ENCODE measurements at places on chromosomes 1 and 21. TPM values are rescaled to one million over a fixed set of nuclear protein-coding genes. Genes with fewer than 3 reads are reported as not detected.

DNA sequence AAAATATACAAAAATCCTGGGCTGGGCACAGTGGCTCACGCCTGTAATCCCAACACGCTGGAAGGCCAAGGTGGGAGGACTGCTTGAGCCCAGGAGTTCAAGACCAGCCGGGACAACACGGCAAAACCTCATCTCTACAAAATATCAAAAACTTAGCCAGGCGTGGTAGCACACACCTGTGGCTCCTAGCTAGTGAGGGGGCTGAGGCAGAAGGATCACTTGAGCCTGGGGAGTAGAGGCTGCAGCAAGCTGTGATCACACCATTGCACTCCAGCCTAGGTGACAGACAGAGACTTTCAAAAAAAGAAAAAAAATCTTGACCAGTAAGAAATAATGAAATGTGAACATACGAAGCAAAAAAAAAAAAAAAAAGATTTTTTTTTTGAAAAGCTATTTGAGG, 52.1 kb downstream of the ARID4B start:
- no peak overlapping the region for H3K27ac ChIP-seq
- H3K36me3 ChIP-seq = peaks cover 7% of the 10 kb centered on the region
- peaks cover 41% of the 10 kb centered on the region for H3K4me1 ChIP-seq
- no peak overlapping the region for H3K4me3 ChIP-seq
- DNase-seq = no peak

DNA sequence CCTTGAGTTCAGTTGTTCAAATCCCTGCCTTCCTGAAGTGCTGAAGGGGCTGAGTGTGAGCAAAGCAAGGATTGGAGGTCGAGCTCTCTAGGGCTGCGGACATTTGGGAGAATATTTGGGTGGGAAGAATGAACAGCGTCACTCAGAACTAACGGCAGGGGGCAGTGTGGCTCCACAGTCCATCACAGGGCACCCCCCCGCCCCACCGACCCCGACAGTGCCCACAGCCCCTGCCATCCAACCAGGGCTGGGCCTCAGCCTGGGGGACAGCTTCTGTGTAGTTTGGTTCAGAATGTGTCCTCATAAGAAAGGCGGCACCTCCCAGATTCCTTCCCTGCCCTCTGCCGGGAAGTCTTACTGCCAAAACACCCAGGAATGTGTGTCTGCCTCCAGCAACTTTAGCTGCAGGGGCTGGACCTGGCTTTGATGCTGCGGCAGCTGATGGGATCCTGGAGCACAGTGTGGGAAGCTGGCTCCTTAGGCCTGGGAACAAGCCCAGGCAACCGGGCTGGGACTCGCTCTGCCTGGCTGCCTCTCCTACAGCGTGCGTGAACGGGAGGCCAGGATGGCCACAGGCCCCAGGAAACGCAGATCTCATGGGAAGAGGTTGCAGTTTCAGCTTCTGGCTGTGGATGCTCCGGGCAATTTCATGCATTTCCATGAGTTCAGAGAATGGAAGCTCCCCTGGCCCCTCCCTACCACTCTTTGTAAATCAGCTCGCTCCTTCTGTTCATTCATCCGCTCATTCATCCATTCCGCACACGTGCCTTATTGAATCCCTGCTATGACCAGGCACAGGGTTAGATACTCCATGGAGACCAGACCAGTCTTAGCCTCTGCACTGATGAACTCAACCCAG, 104.9 kb upstream of the TMPRSS2 start:
- DNase-seq = peak; percentile 98
- peak overlapping the region; percentile 80 for H3K27ac ChIP-seq
- H3K4me1 ChIP-seq = peaks cover 29% of the 10 kb centered on the region
- no peaks in the 10 kb centered on the region for H3K36me3 ChIP-seq
- no peak overlapping the region for H3K4me3 ChIP-seq

The LRRC38 gene
- total RNA-seq = not detected

- no peaks in the 10 kb centered on the region for H3K27me3 ChIP-seq
- H3K27ac ChIP-seq = peak overlapping the region; percentile 14
- H3K4me1 ChIP-seq = peaks cover 34% of the 10 kb centered on the region
- peaks cover 4% of the 10 kb centered on the region for H3K36me3 ChIP-seq
- peak; percentile 53 for DNase-seq
Observed at GRCh38 chr1:224558904-224559303, 57.2 kb upstream of the CNIH3 start.

DNA sequence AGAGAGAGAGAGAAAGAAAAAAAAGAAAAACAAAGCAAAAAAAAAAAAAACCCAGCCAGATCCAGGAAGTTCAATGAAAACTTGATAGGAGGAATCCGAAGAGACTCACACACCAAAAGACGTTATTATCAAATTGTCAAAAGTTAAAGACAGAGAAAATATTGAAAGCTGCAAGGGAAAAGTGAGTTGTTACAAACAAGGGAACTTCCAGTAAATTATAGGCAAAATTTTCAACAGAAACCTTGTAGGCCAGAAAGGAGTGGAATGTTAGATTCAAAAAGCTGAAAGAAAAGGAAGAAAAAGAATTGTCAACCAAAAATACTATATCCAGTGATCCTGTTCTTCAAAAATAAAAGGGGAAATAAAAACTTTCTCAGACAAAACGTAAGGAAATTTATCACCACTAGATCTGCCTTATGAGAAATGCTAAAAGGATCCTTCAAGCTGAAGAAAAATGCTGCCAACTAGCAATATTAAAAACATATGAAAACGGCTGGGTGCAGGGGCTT, 23.6 kb downstream of the ERO1B start:
- no peak overlapping the region for H3K27ac ChIP-seq
- H3K4me1 ChIP-seq = no peaks in the 10 kb centered on the region
- no peak for DNase-seq
- no peak overlapping the region for H3K4me3 ChIP-seq

The PLD5 gene
- 16.1 TPM for total RNA-seq

DNA sequence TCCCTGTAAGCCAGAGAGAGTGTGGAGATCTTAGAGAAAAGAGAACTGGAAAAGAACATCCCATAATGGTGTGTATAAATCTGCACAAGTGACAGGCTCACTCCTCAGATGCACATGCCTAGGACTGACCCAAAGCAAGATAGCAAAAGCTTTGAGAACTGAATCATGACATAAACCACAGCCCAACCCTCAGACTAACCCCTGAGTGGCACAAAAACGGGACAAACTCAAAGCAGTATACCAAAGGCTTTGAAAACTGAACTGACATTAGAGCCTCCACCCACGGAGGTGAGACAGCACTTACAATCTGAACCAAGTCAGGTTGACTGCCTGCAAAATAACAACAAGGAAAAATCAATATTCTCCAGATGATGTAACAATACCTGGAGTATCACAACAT, 70.8 kb downstream of the TIAM1 start:
- no peaks in the 10 kb centered on the region for H3K27me3 ChIP-seq
- no peak for DNase-seq
- no peak overlapping the region for H3K4me3 ChIP-seq
- H3K36me3 ChIP-seq = no peaks in the 10 kb centered on the region

Measured in MCF 10A (cell line).